Globus pallidus (tissue), 1 donor: ENCODE measurements at places on chromosomes 3 and 15.

- DNase-seq, result no peak
These were observed 33.4 kb downstream of the SHOX2 start for GRCh38 chr3:158072790-158073189.

DNA sequence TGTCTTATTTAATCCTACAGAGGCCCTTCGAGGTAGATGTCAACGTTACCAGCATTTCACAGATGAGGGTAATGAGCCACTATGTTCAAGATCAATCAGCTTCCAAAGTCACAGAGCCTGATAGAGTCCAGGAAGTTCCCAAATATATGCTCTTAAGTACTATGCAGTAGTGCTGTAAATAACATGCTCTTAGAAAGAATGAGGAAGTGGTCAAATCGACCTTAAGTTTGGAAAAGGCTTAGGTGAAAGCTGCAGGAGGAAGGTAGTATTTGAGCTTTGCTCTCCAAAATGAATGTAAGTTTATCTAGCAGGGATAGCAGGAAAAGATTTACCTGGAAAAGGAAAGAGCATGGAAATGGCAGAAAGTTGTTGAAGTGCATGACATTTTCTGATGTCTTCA, 234.0 kb downstream of the RBMS3 start:
- no peak for DNase-seq

DNA sequence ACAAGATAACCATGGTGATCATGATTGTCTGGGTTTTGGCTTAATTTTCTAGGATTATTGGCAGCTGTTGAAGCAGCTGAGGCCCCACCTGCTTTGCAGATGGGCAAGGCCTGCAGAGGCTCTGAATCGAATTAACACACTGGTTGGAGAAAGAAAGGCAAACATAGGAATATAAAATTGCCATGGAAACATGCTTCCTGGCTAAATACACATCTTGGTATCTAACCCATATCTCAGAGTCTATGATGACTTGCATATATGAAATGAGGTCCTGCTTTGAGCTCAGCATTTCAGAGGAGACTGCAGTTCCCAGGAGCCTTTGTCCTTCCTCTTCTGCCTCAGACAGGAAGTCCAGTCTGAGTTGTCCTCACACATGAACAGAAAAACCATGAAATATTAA, 24.3 kb upstream of the SV2B start:
- no peak for DNase-seq

DNA sequence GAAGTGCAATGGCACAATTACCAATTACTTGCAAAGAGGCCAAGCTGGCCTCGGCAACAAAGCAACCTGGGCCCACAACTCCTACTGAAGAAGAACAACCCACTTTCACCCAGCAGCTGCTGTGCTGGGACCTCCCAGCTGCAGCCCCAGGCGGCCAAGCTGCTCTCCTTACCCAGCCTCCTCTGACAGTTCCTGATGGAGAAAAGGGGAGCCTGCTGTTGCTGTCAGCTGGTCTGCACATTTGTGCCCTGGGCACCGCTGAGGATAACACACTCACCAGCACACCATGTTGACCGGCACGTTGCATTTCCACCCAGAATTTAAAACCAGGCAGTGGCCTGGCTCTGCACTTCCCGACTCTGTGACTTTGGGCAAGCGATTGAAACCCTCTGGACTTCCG, 33.6 kb downstream of the SSUH2 start:
- DNase-seq, result no peak

- no peak for DNase-seq
These were observed 105.3 kb upstream of the LINGO1 start for GRCh38 chr15:77738038-77738370.

DNA sequence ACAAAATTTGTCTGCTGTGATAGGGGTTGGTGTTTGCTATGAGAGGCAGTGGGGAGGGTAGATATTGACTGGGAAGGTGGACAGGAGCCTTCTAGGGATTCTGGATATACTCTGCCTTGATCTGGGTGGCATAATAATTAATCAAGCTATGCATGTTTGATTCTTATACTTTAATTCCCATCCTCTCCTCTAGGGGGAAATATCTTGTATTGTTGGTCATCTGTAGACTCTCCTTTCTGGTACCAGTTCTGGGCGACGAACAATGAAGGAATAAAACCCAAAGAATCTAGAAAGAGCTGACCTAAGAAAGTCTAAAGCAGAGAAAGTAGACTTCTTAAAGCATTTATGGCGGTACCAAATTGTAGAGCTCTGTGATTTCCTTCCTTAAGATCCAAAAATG, 198.2 kb upstream of the STRIT1 start:
- DNase-seq, result no peak

- DNase-seq, result no peak
These were observed 4.1 kb downstream of the ISLR2 start for GRCh38 chr15:74134387-74135027.

- DNase-seq, result no peak
These were observed 20.7 kb downstream of the CLDN1 start for GRCh38 chr3:190301591-190301990.

DNA sequence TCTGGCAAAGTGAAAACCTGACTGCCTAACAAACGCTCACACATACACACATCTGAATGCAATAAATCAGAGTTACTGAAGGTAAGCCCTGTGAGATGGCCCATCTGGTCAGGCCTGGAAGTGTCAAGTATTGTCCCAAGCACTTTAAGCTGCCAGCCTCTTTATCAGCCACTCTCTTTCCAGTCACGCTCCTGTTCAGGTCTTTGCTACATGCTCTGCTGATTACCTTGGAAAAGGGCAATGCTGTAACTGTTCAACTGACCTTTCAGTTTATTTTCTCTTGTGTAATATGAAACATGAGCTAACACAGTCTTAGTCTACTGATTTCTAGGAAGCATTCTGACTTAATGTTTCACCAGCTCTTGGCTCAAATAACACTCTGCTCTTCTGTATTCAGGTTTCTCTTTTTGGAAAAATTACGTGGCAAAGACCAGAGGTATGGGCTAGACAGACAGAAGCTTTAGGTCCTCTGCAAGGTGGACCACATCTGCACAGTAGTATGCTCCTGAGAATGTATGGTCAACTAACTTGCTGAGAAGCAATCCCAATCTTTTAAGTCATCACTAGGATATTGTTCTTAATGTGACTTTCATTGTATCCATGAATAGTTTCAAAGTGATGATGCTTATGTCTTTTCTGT, 44.5 kb downstream of the GBE1 start:
- no peak for DNase-seq

- DNase-seq, result no peak
These were observed 259.9 kb upstream of the ATP11B start for GRCh38 chr3:182533394-182533793.

- no peak for DNase-seq
These were observed 25.1 kb downstream of the CNTN6 start for GRCh38 chr3:1117843-1118473.

DNA sequence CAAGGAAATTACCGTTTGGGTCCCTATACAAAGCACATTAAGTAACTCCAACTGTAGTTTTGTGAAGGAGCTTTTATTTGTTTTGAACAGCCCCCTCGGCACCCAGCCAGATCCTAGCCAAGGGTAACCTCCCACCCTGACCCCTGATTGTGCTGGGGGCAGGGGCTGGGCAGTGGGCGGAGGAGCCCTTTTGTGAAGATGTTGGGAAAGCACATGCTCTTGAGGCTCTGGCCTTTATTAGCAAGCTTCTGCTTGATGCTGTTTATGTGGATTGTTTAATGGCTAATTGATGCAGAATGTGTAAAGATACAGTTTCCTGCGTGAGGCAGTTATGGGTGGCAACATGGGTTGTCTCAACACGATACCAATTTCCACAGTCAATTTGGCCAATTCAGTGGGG, 136.5 kb downstream of the MAP2K5 start:
- DNase-seq, result no peak

- DNase-seq, result no peak
These were observed 94.4 kb downstream of the DNASE1L3 start for GRCh38 chr3:58116161-58116955.

DNA sequence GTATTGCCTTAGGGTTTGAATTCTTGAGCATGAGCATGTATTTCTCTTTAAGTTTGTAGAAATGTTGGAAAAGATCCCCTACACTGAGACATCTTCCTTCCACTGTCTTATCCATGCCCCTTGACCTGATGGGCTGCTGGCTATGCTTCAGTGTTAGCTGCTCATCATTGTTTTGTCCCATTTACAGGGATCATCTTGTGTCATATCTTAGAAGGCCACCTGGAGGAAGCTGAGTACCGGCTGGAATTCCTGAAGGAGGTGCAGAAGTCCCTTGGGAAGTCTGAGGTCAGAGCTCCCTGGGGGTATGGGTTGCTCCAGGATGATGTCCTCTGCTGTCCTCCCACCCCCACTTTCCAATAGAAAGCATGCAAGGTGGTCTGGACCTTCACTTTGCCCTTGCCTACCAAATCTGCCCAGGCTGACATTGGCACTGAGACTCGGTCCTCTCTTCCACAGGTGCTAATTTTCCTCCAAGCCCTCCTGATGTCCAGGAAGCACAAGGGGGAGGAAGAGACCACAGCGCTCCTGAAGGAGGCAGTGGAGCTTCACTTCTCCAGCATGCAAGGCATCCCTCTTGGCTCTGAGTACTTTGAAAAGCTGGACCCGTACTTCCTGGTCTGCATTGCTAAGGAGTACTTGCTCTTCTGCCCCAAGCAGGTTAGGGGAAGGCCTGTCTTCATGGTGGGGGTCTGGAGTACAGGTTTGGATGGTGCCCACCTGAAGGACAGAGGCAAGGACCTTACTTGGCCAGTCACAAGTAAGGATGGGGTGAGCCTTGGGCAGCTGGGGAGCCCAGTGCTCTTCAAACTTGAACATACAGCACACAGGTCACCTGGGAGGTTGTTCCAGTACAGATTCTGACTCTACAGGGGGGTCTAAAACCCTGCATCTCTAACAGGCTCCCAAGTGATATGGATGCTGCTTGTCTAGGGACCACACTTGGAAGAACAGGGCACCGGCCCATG, 17.7 kb downstream of the TTC21A start:
- no peak for DNase-seq

- DNase-seq, result no peak
These were observed 8.7 kb downstream of the CD86 start for GRCh38 chr3:122063908-122064307.

- DNase-seq, result no peak
These were observed 153.0 kb upstream of the SMAD3 start for GRCh38 chr15:66912441-66912840.

DNA sequence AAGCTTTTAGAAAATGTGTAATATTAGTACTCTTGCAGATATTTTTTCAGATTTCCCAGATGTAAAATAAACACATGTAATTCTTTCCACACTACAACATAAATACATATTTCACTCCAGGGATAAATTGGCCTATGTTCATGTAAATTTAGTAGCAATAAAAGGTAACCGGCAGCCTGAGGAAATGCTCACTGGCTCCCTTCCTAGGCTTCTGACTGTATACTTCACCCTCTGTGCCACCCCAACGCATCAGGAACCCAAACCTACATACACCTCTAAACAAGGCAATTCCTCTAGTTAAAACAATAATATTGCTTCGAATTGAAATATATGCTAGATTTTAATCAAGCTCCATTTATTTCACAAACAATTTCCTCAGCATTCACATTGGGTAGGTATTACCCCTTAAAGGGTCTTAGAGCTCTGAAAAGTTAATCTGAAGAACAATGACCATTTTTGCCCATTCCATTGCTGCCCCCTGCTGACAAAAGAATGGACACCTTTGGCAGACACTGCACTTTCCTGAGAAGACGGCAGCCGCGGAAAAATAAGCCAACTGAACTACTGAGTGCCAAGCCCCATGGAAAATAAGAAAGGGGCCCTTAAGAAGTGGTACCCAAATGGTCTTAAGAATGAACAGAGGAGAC, 212.5 kb downstream of the OSBPL10 start:
- DNase-seq, result peak; percentile 44

DNA sequence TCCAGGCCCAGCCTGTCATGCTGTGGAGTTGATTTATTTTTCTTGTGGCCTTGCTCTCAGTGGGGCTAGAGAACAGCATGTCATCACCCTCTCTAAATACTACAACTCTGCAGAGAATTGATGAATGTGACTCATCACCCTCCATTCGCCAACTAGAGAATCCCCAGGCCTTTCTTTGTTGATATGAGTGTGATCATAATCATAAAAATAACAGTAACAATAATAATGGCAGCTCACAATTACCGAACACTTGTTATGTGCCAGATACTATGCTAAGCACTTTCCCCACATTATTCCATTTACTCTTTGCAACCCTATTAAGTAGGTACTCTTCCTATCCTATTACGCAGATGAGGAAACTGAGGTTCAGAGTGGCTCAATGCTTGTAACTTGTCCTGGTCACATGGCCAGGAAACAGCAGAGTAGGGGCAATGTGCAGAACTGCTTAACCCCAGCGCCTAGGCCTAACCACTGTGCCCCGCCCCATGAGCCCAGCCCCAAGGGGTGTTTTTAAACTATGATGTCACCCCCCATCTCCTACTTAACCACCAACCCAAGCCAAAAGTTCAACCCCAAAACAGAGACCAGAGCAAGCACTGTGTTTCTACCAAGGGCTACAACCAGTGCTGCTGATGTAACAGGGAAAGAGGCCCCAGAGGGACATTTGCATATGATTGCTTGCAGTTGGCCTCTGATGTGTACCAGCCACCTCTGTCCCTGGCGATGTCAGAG, 104.5 kb downstream of the ADCY5 start:
- DNase-seq, result peak; percentile 37

DNA sequence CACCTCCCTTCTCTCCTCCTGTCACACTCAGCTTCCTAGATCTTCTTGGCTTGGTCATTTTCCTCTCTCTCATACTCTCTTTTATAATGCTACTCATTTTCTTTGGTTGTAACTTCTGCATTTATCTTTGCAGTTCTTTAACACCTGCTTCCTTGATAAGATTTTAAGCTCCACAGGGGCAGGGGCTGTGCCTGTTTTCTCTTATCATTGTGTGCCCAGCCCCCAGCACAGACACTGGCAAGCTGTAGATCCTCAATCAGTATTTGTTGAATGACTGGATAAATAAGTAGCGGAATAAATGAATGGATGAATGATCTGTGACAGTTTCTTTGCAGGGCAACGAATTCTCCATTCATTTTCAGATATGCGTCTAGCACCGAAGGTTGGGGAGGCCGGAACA, 64.3 kb upstream of the MEX3B start:
- DNase-seq, result no peak
